ENCODE measurements at places on chromosomes 5 and 9.

DNA sequence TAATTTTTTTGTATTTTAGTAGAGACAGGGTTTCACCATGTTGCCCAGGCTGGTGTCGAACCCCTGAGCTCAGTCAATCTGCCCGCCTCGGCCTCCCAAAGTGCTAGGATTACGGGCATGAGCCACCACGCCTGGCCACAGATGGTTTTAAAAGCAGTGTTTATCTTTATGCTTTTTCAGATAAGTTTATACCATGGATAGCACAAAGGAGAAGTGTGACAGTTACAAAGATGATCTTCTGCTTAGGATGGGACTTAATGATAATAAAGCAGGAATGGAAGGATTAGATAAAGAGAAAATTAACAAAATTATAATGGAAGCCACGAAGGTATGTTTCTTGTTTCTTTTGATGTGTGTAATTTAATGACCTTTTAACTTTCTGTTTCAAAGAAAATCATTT is 35.1 kb downstream of the POLK start:
- DNase-seq, result no peak

DNA sequence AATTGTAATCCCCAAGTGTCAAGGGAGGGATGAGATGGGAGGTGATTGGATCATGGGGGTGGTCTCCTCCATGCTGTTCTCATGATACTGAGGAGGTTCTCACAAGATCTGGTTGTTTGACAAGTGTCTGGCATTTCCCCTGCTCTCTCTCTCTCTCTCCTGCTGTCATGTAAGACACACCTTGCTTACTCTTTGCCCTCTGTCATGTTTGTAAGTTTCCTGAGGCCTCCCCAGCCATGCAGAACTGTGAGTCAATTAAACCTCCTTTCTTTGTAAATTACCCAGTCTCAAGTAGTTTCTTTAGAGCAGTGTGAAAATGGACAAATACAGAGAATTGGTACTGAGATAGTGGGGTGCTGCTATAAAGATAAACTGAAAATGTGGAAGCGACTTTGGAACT is 207.9 kb downstream of the HINT1 start:
- DNase-seq, result no peak

DNA sequence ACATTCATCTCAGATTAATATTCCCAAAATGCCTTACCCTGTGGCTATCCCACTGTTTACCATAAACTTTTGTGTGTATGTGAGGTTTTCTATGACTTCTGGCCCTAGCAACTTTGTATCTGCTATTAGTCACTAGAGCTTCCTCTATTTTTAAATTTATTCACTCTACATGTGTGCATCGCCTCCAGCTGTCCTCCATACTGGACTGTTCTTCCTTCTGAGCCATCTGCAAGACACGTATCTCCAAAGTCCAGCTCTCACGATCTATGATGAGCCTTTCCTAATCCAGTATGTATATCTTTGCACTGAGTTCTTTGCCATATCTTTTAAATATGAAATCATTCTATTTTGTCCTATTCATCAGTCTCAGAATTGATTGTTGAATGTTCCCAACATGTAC is 1.7 kb upstream of the GNG10 start:
- DNase-seq, result no peak

GRCh38 chr9:20835377-20836286 is 151.6 kb downstream of the FOCAD start:
- DNase-seq, result no peak

DNA sequence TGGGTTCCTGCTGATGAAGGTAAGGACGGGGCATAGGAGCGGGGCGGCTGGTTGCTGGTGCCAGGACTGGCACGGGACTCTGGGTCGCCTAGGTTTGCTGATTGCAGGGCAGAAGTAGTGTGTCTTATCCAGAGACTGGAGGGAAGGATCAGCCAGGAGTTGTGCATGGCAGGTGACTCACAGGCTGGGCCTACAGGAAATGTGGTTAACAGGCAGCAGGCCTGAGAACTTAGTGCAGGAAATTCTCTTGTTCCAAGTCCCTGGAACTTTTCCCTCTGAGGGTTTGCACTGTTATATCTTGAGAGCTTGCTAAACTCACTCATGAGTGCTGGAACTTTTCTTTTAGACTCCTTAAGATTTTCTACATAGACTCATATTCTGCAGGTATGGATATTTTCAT is 95.1 kb downstream of the ANXA2R start:
- no peak for DNase-seq
